ENCODE measurements at places on chromosomes 13 and 19.

DNA sequence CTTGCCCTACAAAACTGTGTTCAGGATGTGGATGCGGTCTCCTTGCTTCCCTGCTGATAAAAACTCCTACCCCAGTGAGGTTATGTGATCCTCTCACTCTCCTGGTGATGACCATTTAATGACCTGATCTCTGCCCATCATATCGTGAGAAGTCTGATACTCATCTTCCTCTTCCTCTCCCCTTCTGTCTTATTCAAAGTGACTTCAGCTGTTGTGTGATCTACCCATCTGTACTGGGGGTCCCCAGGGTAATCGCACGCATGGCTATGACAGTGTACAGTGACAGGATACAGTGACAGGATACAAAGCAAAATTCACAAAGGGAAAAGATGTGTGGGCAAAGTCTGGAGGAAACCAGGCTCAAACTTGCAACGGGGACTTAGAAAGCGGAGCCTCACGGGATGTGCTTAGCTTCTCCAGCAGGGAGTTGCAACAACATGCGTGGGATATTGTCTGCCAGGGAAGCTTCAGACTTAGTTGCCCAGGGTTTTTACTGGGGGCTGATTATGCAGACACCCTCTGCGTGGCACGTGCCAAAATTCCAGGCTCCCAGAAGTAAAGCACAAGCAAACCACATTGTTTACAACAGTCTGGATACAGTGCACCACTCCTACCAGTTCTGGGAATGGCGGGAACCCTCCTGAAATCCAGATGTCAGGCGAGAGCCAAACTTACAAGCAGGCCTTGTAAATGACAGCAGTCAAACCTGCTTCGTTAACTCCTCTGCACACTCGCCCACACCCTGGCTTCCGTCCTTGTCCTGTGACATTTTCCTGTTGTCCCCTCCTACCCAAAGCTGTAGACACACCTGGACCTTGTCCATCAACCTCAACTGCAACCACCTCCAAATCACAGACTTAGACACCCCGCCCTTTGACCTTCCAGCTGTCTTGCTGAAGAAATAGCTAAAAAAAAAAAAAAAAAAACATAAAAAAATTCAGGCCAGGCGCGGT, 18.0 kb upstream of the GARRE1 start:
- DNase-seq: no peak

GRCh38 chr19:54317108-54317964, 4.4 kb upstream of the LILRA5 start:
- no peak for DNase-seq

GRCh38 chr19:7004313-7004931, 16.8 kb downstream of the MBD3L2B start:
- DNase-seq: no peak

DNA sequence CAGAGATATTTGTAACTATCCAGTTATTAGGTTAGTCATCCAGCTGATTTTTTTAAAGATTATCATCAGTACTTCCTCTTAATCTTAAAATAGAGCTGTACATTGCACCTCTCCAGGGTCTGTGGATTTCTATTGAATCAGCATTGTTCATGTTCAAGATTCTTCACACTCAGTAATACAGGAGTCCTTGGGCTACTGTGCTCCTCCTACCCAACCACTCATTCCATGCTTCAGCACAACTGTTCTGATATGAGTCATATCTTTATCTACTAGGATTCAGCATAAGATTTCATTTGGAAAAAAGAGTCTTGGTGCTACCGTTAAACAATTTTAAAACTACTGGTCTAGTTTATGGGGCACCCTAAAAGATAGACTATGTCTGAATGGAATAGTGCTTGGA, 357.8 kb downstream of the DCT start:
- no peak for DNase-seq

Measured in stimulated activated CD8-positive, alpha-beta memory T cell treated with anti-CD3 and anti-CD28 coated beads, Interleukin-2, amount 100 ng/mL, for 1 hour (primary cell).